ENCODE measurements at places on chromosomes 5 and 9.

DNA sequence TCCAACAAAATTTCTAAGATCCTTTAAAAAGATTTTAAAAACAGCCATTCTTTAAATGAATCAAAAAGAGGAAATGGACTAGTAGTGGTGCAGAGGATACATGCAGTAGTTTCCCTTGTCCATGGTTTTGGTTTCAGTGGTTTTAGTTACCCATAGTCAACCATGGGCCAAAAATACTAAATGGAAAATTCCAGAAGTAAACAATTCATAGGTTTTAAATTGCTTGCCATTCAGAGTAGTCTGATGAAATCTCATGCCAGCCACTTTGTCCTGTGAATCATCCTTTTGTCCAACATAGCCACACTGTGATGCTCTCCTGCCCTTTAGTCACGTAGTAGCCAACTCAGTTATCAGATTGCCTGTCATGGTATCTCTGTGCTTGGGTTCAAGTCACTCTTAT, 286.1 kb downstream of the ANXA1 start:
- DNase-seq: peak; percentile 11

DNA sequence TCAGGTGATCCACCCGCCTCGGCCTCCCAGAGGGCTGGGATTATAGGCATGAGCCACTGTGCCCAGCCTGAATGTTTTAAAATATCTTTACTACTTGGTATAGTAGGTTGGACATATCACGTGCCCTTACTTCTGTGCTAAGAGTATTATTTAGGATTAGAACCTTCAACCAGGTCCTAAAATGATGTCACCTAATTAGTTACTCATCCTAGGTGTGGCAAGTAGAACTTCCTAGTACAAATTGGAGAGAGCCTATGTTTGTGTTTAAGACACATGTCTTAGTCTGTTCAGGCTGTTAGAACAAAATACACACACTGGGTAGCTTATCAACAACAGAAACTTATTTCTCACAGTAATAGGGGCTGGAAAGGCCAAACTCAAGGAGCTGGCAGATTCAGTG, 51.5 kb downstream of the ZFAND5 start:
- DNase-seq: no peak

DNA sequence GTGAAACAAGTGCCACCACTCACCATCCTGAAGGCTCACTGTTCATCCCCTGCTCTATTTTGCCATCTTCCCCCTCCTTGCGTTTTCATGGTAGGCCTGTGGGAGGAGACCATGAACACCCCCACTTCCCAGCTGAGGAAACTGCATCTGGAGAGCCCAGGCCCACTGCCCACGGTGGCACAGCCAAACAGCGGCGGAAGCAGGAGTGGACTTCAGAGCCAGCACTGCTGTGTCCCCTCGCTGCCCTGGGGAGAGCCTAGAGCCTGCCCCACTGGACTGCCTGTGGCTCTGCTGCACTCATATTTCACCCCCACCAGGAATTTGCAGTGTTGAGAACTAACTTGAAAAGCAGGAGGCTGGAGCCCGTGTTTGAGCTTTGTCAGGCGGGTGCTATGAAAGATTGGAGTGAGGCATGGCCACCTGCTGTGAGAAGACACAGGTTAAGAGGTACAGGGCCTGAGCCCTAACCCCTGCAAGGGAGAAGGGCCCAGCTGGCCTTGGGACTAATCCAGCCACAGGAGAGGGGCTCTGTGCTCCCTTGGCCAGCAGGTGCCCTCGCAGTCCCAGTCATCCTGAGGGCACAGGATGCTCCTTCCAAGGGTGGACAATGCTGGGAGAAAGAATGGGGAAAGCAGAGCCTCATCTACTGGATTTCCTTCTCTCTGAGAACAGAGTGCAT, 79.0 kb downstream of the MACROH2A1 start:
- no peak for DNase-seq

DNA sequence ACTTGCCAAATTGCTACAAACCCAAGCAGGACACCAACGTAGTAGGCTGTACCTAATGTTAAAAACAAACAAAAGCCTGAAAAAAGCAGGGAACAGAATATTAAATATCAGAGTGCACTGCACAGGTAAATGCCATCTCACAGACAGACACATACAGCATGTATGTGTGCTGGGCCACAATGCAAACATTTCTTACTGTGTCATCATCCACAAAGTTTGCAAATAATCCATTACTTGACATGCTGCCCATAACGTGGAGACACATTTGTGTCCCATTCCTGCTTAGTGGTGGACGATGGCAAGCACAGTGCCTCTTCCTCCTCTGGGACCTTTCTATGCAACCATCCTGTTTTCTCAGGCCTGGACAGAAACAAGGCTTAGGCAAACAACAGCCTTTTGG, 44.7 kb downstream of the GOLM1 start:
- DNase-seq: peak; percentile 9

DNA sequence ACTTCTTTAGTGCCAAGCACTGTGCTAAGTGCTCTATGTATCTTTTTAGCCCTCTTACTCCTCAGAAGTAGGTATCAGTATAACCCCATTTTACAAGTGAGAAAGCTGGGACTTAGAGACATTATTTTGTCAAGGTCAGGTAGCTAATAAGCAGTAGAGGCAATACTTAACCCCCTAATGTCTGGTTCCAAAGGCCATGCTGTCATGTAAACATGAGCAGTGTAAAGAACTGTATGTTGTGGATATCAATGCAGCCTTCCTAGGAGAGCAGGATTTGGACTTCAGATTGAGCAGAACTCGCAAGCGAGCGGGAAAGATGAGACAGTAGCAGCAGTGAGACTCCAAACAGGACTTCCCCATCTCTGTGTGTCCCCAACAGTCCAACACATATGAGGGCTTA, 3.6 kb upstream of the SHROOM1 start:
- DNase-seq: no peak

Data from NCI-H460 (cell line).